ENCODE measurements at places on chromosomes 2 and 18.

GRCh38 chr2:191907545-191907944 is 60.7 kb upstream of the CAVIN2 start:
- DNase-seq = no peak
- H3K27ac ChIP-seq = no peak overlapping the region
- no peak overlapping the region for H3K4me3 ChIP-seq

- DNase-seq = no peak
- no peak overlapping the region for H3K27ac ChIP-seq
- H3K27me3 ChIP-seq = no peaks in the 10 kb centered on the region
These were observed 142.9 kb upstream of the FIGN start for GRCh38 chr2:163878718-163879117.

- H3K4me3 ChIP-seq = peak overlapping the region; percentile 42
- H3K4me1 ChIP-seq = no peaks in the 10 kb centered on the region
- H3K27me3 ChIP-seq = no peaks in the 10 kb centered on the region
- H3K27ac ChIP-seq = peak overlapping the region; percentile 14
- no peaks in the 10 kb centered on the region for H3K36me3 ChIP-seq
These were observed 309.7 kb upstream of the LRRTM4 start for GRCh38 chr2:77831898-77832297.

DNA sequence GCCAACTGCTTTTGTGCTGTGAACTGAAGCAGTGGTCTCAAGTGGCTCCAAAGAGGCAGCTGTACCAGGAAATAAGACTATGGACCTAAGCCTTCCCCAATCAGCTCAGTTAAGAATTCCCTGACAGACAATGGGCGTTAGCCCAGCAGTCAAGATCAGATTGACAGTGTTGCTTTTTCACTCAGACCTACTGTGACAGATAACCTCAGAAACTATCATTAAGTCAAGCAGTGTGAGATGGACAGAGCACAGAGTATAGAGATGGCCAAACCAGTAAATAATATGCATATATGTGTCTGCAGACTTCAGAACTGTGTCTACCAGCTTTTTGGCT is 215.3 kb downstream of the ZFP36L2 start:
- H3K4me1 ChIP-seq = peaks cover 25% of the 10 kb centered on the region
- no peaks in the 10 kb centered on the region for H3K27me3 ChIP-seq
- peak overlapping the region; percentile 73 for H3K27ac ChIP-seq

GRCh38 chr18:57207124-57207916 is 60.4 kb downstream of the BOD1L2 start:
- H3K27me3 ChIP-seq = peaks cover 32% of the 10 kb centered on the region
- H3K4me3 ChIP-seq = no peak overlapping the region
- no peaks in the 10 kb centered on the region for H3K36me3 ChIP-seq
- H3K27ac ChIP-seq = no peak overlapping the region

DNA sequence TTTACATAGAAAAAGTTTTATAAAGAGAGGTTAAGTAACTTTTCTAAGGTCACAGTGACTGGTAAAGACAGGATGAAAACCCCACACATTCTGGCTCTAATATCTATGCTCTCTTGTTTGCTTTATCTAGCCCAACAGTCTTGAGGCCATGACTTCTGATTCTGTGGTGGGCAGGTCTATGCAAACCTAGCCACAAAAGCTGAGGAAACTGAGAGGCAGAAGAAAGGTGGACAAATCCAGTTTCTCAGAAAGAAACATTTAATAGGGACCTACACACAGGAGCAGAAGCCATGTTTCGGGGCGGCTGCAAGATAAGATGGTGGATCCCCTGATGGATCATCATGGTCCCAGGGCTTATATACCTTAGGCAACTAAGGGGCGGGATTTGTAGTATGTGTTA is 21.8 kb downstream of the HSPD1 start:
- H3K27ac ChIP-seq = no peak overlapping the region
- no peak overlapping the region for H3K4me3 ChIP-seq
- peaks cover 10% of the 10 kb centered on the region for H3K36me3 ChIP-seq
- no peaks in the 10 kb centered on the region for H3K4me1 ChIP-seq
- H3K27me3 ChIP-seq = no peaks in the 10 kb centered on the region

- no peak overlapping the region for H3K4me3 ChIP-seq
- no peak overlapping the region for H3K27ac ChIP-seq
- no peaks in the 10 kb centered on the region for H3K4me1 ChIP-seq
- DNase-seq = no peak
These were observed 56.1 kb upstream of the NFE2L2 start for GRCh38 chr2:177320596-177320995.

DNA sequence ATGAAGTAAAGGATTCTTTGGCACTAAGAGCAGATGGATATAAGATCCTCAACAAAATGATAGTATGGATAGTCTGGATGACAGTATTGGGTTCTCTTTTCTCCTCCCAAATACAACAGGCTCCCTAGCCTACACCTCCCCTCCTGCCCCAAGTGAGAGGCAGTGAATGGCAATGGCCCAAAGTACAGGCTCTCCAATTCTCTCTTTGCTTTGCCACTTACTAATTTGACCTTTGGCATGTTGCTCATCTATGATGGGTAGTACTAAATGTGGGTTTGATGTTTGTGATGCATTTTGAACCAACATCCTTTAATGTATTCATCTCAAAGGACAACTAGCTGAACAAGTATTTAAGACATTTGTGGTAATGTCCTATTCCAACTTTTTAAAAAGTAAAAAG is 65.9 kb downstream of the EIF5B start:
- H3K4me1 ChIP-seq = peaks cover 27% of the 10 kb centered on the region
- peaks cover 40% of the 10 kb centered on the region for H3K36me3 ChIP-seq
- H3K27me3 ChIP-seq = no peaks in the 10 kb centered on the region
- H3K27ac ChIP-seq = peak overlapping the region; percentile 93
- DNase-seq = no peak

GRCh38 chr2:118989481-118989880 is 47.5 kb downstream of the MARCO start:
- H3K27me3 ChIP-seq = peaks cover 19% of the 10 kb centered on the region
- no peaks in the 10 kb centered on the region for H3K4me1 ChIP-seq
- no peak overlapping the region for H3K27ac ChIP-seq
- DNase-seq = peak; percentile 47
- H3K4me3 ChIP-seq = no peak overlapping the region
- H3K36me3 ChIP-seq = no peaks in the 10 kb centered on the region

DNA sequence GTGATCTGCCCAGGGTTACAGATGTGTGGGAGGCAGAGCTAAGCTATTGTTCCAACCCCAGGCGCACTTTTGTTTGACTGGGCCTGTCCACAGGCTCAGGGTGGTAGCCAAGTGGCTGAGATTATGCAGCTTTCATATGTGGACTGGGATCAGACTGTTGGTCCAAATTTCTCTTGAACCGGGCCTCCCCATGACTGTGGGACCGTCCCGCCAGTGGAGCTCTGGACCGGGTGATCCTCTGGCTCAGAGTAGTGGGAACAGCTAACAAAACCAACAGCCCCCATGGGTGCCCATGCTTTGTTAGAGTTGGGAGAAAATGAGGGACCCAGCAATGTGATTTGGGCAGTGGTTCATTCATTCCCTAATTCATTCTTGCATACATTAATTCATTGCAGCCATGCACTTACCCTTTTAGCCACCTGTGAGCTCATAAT is 86.8 kb upstream of the HS6ST1 start:
- no peaks in the 10 kb centered on the region for H3K36me3 ChIP-seq
- H3K4me1 ChIP-seq = peaks cover 36% of the 10 kb centered on the region
- no peak overlapping the region for H3K27ac ChIP-seq
- peak; percentile 49 for DNase-seq
- no peaks in the 10 kb centered on the region for H3K27me3 ChIP-seq

GRCh38 chr18:25334588-25334987 is 17.4 kb downstream of the ZNF521 start:
- peaks cover 16% of the 10 kb centered on the region for H3K4me1 ChIP-seq
- H3K27me3 ChIP-seq = no peaks in the 10 kb centered on the region
- H3K36me3 ChIP-seq = peaks cover 5% of the 10 kb centered on the region
- H3K27ac ChIP-seq = no peak overlapping the region
- no peak overlapping the region for H3K4me3 ChIP-seq

- DNase-seq = no peak
- H3K4me1 ChIP-seq = peaks cover 15% of the 10 kb centered on the region
- no peak overlapping the region for H3K27ac ChIP-seq
- H3K27me3 ChIP-seq = no peaks in the 10 kb centered on the region
- H3K4me3 ChIP-seq = no peak overlapping the region
These were observed 93.8 kb downstream of the LYPD6B start for GRCh38 chr2:149132339-149132738.

DNA sequence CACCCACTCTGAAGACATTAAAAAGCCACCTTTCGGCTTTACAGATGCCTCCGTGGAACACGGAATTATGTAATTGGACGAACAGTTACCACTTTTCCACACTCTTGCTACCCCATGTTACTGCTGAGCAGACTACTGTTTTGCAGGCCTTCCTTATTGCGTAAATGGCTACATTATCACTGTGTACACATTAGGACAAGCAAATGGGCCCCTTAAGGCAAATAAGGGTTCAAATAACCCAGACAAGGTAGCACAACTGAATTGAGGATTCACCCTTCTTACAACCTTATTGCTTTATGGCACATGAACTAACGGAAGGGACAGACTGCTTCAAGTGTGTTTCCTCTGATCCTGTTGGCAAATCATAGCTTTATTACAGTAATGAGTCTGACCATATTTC is 832.2 kb upstream of the FANCL start:
- no peaks in the 10 kb centered on the region for H3K36me3 ChIP-seq
- H3K4me3 ChIP-seq = no peak overlapping the region
- no peak for DNase-seq
- no peak overlapping the region for H3K27ac ChIP-seq
- H3K27me3 ChIP-seq = no peaks in the 10 kb centered on the region
- H3K4me1 ChIP-seq = peaks cover 14% of the 10 kb centered on the region

DNA sequence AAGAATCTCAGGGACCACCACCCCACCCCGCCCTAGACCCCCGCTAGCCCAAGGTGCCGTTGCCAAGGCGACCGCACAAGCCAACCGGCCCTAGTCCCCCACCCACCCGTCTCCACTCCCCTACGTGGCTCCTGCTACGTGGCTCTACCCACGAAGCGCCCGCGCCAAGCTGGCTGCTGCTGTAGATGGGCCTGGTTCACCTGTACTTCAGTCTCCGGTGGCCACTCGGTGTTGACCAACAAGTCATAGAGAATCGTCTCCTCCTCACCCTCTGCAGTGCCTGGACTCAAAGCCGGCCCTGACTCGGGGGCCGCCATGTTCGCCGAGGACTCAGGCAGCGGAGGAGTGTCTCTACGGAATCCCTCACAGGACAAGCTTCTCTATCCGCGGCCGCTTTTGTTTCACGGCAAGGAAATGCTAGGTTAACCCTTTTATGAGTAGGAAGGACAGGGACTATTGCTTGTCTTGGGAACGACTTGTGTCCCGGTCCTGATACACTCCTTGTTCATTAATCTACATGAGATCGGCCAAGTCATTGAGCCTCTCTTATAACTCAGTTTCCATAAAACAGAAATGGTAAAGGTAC is at the start of gene NBAS:
NBAS (minus strand) TSS at position 347 of the 586 bp plus-strand sequence; CDS start at position 317, 30 bp downstream.
- H3K27ac ChIP-seq = peak within 1 kb of the TSS; percentile 90
- peaks cover under 1% of the 10 kb centered on the region for H3K36me3 ChIP-seq
- H3K27me3 ChIP-seq = no peaks in the 10 kb centered on the region

GRCh38 chr2:128026448-128027277 is 1.2 kb downstream of the SAP130 start:
- peaks cover 3% of the 10 kb centered on the region for H3K36me3 ChIP-seq
- H3K27me3 ChIP-seq = no peaks in the 10 kb centered on the region
- H3K27ac ChIP-seq = peak overlapping the region; percentile 96
- peak overlapping the region; percentile 99 for H3K4me3 ChIP-seq
- no peak for DNase-seq

Measured in type B pancreatic cell (in vitro differentiated cells).